ENCODE measurements at places on chromosomes 13 and 19.

DNA sequence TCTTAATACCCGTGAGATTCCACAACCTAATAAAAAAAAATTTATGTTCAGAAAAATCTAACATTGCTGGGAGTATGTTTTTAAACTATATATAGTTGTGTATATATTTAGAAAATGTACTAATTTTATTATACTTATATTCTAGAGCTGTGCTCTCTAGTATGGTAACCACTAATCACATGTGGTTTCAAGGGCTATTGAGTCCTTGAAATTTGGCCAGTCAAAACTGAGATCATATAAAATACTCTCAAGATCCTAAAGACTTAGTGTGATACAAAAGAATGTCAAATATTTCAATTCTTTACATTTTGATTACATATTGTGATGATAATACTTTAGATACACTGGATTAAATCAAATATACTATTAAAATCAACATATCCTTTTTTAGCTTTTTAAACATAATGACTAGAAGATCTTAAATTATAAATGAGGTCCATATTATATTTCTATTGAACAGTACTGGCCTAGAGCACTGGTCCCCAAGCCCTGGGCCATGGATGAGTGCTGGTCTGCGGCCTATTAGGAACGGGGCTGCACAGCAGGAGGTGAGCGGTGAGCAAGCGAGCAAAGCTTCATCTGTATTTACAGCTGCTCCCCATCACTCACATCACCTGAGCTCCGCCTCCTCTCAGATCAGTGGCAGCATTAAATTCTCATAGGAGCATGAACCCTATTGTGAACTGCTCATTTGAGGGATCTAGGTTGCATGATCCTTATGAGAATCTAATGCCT is 176.5 kb upstream of the NBEA start:
- no peak for DNase-seq

- no peak for DNase-seq
Measured at GRCh38 chr13:48038761-48039160, 1.2 kb downstream of the NUDT15 start.

DNA sequence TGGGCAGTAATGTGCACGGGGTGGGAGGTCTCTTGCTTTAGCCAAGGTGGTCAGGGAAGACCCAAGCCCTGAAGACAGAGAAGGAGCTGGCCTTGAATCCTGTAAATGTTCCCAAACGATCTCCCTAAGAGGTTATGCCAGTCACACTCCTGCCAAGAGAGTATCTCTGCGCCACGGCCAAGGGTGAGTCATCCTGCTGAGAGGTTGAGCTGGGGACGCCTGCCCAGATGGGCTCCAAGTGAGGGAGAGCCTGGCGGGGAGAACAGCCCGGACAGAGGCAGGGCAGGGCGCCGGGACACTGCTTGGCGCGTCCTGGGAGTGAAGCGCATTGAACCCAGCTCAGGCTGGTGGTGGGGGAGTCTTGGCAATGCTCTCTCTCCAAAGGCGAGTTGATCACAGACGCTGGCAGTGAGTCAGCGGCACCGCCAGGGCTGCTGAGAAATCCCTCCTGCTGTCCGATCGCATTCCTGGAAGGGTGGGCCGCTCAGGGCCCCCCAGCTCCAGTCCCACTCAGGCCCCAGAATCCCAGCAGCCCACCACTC is 16.4 kb downstream of the SULT2B1 start:
- DNase-seq = no peak

DNA sequence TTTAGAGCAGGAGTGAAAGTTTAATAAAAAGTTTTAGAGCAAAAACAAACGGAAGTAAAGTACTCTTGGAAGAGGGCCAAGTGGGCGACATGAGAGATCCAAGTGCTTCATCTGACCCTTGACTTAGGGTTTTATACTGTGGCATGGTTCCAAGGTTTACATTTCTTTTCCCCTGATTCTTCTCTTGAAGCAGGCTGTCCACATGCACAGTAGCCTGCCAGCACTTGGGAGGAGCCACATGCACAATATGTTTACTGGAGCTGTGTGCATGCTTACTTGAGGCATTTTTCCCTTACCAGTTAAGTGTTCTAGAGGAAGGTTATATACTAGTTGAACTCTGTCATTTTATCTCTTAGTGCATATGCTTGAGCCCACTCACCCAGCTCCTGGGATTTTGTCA is 295.6 kb downstream of the TBC1D4 start:
- DNase-seq = no peak

DNA sequence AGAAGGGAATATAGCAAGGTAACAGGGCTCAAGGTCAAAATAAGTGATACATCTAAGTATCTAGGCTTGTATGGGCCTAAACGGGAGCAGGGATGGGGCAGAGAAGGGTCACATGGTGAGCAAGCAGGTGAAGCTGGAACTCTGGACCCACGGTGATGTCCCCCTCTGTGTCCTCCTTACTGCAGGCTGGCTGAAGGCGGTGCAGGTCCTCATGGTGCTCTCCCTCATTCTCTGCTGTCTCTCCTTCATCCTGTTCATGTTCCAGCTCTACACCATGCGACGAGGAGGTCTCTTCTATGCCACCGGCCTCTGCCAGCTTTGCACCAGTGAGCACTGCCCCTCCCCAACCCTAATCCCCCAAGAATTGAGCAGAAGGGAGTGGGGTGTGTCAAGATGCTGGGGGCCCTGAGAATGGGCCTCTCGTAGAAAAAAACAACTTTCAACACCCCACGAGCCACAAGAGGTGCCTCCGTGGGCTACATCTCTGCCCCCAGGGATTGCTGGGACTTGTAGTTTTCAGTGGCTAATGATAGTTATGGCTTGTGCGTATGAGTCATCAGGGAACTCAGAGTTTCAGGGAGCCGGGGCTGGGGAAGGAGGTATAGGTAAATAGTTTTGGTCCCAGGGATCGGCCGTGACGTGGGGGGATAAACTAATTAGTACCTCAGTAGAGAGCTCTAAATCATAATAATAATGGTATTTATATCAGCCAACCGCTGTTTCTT is 4.0 kb downstream of the EMP3 start:
- DNase-seq = peak; percentile 41

DNA sequence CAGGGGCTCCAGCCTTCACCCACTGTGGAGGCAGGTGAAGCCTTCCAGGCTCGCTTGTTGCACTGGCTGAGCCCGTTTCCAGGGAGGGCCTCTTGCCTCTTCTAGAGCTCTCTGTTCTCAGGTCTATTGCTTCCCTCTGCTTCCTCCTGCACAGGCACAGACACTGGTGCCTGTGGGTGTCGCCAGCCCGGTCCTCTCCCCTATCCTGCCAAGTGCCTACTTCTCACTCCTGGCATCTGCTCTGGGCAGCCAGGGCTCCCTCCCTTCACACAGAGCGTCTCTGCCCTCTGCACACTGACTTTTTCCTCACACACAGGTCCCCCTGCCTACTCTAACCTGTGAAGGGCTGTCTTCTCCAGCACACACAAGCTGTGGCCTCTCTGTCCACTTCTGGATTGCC is 60.3 kb downstream of the SLC7A9 start:
- no peak for DNase-seq

DNA sequence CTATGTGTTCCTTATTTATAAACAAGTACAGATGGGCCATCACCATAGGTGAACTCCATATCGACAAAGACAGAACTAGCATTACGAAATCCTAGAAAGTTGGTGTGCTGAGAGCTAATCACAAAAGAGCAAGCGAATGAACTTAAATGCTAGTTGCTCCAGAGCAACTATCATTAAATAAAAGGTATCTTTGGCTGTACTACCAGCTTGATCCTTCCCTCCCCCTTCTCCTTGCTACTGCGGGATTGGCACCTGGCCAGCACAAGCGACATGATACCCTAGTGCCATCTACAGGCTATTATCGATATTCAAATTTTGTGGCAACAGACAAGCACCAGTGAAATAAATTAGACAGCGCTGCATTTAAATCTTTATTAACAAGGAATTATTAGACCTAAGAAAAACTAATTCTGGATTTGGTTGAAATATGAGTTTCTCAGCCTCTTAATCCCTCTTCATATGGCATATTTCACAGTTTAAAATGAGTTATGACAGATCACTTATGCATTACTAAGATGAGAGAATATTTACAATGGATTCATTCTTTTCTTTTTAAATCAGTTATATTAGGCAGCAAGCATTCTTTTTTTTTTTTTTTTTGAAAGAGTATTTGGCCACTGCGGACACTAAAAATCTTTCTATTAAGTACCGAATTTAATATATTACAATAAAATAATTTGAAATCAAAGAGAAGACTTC is 5.8 kb downstream of the PCDH9 start:
- no peak for DNase-seq
